ENCODE measurements at places on chromosomes 3 and 15.

DNA sequence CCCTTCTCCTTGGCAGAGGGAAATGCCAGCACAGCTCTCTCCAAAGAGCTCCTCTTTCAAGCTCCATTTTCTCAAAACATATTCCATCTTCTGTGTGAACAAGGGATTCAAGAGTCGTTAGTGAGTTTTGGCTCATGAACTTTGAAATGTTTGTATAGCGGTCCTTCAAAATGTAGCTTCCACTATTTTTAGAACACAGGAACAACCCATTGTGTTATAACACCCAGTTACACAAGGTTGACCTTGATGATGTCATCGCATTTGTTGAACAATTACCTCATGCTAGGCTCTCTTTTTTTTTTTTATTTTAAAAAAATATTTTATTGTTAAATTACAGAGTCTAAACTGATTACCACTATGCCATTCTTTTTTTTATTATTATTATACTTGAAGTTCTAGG is 251.7 kb downstream of the THSD4 start:
- DNase-seq: no peak

GRCh38 chr15:101492766-101493692 is 3.5 kb upstream of the PCSK6 start:
- no peak for DNase-seq

GRCh38 chr3:76065964-76066363 is 280.6 kb upstream of the ZNF717 start:
- no peak for DNase-seq

- DNase-seq: no peak
Observed at GRCh38 chr15:37550360-37551024, 383.9 kb upstream of the TMCO5A start.

- no peak for DNase-seq
Observed at GRCh38 chr3:56629047-56629446, 54.0 kb downstream of the TASOR start.

DNA sequence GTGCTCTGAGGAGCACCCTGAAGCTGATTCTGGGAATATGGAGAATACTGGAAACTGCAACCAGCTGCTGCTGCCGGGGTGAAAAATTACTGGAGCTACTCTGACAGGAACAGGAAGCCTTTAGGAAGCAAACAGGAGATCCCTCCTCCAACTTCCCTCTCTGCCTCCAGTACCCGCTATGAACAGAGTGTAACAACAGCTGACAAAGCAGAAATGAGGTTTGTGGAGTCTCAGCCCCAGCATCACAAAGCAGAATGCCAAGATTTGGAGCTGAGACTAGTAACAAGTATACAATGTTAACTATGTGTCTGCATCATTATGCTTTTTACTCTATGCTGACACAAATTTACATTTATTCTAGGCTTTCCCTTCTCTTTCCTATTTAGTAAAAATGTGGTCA is 22.7 kb upstream of the PIAS1 start:
- DNase-seq: no peak

DNA sequence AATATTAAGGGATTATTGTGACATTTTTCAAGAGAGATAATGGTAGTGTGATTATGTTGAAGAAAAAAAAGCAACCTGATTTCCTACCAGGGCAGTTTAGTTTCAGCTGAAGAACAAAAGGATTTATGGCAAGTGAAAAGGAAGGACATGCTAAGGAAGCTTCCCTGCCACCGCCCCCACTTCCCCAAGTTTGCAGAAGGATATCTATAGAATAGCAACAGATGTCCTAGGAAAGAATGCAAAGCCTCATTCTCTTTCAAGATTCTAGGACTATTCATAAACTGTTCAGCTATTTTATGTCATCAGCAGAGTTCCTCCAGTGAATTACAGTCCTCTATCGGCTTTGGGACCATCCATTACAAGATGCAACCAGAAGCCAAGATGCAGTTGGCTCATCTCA is 160.8 kb downstream of the SATB1 start:
- DNase-seq: no peak

- no peak for DNase-seq
Observed at GRCh38 chr15:49915822-49916221, 203.2 kb downstream of the ATP8B4 start.

- no peak for DNase-seq
Observed at GRCh38 chr3:125375950-125376679, 990 bp upstream of the ZNF148 start.

DNA sequence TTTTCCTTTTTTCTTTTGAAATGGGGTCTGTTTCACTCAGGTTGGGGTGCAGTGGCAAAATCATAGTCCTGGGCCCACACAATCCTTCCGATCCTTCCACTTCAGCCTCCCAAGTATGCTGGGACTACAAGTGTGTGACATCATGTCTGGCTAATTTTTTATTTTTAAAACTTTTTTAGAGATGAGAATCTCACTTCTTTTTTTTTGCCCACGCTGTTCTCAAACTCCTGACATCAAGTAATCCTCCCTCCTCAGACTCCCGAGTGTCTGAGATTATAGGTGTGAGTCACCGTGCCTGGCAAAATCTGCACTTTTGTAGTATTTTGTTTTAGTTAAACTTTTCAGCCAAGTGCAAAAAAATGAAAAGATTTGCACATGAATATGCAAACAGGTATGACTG is 171.0 kb downstream of the FNDC3B start:
- DNase-seq: no peak

DNA sequence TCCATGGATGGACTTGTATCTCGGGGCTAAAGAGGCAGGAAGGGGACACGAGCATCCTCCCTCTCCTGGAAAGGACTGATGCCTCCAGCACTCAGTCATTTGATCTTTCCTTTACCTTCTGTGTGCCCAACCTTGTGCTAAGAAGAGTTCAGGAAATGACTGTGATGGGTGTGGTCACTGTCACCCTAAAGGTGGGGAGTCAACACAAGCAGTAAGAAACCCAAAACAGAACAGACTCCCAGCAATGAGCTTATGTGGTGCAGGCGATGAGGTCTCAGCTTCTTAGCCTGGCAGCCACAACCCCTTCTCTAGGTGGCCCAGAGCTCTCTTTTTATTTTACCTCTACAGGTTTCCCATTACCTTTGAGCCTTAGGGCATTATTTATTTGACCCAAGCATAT is 3.8 kb downstream of the MPI start:
- DNase-seq: no peak

DNA sequence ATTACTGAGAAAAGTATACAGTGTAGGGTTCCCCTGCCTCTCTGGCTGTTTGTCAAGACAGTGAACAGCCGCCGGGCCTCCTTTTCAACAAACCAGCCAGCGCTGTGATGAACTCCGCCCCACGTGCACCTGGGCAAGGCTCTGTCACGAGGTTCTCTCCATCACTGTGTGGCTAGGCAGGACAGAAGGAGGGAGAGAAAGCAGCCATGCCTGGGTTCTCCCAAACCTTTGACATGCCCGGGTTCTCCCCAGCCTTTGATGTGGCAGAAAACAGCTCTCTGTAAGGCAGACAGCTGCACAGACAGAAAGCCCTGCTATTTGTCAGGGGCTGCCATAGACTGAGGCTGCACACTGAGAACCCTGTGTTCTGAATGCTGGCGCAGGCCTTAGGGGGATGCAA is 101.4 kb upstream of the TRPM1 start:
- DNase-seq: no peak

DNA sequence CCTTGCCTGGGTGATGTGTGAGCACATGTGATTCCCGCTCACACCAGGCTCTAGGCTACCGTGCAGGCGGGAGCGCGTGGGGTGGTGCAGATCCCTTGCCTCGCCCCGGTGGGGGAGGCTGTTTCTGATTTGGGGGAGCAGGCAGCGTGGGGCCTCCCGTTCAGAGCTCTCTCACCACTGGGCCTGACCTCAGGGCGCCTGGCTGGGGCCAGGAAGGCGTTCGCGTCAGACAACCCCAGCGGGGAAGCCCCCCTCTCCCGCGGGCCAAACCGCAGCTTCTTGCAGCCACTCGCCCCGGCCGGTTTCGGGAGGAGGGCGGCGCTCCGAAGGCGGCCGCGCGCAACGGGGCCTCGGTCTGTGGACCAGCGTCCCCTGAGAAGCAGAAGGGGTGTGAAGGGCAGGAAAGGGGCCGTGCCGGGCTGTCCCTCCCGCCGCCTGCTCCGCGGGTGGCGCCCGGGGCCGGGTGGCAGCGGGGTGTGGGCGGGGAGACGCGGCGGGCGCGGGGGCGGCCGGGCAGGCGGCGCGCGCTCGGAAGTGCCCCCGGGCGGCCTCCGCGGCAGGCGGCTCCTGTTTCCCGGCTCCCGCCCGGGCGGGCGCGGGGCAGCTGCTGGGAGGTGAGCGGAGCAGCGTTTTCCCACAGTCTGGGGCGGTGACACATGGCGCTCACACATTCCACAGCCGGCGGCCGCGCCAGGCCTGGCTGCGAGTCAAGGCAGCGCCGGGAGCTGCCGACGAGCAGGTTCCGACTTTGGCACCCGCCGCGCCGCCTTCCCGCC is 65.1 kb upstream of the HES1 start:
- no peak for DNase-seq

DNA sequence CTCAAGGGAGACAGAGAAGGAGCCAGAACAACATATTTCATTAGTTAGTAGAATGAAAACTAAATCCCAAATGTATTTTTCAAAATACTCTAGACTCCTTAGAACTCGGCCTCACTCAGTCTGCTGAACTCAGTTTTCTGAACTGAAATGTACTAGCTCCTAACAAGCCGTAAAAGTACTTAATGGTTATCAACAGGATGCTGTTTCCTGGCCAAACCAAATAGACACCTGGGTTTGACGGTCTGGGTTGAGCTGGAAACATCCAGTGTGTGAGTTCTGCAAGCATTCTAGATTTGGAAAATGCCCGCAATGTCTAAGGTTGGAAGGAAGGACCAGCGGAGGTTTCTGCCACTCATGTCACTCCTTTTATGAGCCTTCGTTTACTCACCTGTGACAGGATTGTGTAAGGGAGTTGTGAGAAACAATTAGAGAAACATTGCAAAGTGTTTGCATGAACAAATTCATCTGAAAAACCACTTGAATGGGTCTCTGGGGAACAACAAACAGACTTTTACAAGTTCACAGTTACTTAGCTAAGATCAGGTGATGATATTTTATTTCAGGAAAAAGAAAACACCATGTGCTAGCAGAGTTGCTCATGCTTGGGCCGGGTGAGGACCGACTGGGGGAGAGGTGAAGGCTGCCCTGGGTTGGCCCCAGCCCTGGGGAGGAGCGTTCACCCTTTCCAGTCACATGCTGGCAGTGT is 151.0 kb downstream of the ALDH1A2 start:
- DNase-seq: no peak

GRCh38 chr3:182255158-182255557 is 538.1 kb upstream of the ATP11B start:
- DNase-seq: no peak

- DNase-seq: no peak
Observed at GRCh38 chr3:105502333-105502732, 135.6 kb downstream of the ALCAM start.

DNA sequence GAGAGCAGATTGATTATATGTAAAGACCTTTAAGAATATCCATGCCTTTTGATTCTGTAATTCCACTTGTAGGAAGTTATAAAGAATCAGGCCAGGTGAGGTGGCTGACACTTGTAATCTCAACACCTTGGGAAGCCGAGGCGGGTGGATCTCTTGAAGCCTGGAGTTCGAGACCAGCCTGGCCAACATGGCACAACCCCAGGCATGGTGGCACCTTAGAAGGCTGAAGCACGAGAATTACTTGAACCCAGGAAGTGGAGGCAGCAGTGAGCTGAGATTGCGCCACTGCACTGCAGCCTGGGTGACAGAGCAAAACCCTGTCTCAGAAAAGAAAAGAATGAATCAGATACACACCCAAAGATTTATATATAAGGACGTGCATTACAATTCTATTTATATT is 33.9 kb downstream of the HRH1 start:
- DNase-seq: no peak

DNA sequence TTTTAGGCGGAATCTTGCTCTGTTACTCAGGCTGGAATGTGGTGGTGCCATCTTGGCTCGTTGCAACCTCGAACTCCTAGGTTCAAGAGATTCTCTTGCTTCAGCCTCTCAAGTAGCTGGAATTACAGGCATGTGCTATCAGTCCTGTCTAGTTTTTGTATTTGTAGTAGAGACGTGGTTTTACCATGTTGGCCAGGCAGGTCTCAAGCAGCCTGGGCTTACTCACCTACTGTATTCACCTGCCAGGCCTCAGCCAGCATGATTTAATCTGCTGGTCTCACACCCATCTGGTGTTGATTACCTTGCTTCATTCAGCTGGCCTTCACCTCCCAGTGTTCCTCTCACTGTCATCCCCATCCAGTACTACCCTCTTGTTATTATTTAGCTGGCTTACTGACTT is 102.0 kb downstream of the IL12A start:
- no peak for DNase-seq

- no peak for DNase-seq
Observed at GRCh38 chr15:62391641-62392262, 226.7 kb upstream of the C2CD4B start.

DNA sequence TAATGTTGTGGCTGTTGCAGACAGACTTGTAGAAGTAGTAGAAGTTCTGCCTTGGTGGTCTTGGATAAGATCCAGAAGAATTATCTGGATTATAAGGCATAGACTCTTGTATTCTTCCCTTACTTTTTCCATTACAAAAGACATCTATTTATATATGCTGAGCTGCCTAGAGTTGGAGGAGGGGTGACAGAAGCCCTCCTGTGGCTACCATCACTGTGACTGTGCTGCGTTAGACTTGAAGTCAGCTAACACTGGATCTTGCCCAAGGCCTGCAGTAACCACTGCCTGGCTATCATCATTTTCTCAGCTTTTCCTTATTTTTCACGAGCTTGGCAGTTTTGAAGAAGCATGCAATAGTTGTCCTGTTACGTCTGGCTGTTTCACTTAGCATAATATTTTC is 684.8 kb upstream of the BCHE start:
- no peak for DNase-seq

DNA sequence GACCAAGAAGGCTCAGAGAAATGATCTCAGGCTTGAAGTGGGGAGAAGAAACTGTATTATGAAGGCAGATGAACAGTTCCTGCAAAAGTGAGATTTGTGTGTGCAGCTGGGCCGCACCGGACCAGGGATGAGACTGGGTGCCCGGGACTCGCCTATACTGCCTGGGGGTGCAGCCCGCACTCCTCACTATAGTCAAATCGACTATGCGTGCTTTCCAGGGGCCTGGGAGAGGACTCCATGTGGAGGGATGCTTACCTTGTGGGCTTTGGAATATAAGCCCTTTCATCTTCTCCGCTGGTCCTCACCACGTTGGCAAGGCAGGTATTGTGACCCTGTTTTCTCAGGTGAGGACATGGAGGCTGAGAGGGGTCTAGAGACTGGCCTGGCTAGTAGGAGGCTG is 32.9 kb upstream of the APOD start:
- no peak for DNase-seq

- DNase-seq: no peak
Observed at GRCh38 chr3:10726787-10727186, 89.2 kb upstream of the SLC6A11 start.

DNA sequence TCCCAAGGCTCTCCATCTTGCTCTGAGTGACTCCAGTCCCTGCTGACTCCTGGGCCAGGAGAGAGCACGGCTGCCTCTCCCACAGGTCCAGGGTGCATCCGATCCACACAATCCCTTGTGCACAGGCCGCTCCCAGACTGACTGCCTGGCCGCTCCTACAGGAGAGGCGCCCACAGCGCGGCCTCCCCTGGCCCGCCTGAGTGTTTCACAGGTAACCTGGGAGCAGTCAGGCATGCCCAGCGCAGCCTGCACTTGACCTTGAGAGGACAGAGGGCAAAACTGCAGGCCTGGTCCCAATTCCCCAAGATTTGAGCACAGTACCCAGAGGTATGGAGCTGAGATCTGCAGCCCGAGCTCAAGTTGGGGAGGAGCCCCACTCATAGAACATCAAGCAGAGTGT is 490.2 kb downstream of the CNTN6 start:
- DNase-seq: no peak
